MG63 (cell line): ENCODE measurements at places on chromosomes 2 and 18. TPM values are rescaled to one million over a fixed set of nuclear protein-coding genes. Genes with fewer than 3 reads are reported as not detected.

- no peak for DNase-seq
Measured at GRCh38 chr2:199677881-199678280, 173.1 kb downstream of the FTCDNL1 start.

DNA sequence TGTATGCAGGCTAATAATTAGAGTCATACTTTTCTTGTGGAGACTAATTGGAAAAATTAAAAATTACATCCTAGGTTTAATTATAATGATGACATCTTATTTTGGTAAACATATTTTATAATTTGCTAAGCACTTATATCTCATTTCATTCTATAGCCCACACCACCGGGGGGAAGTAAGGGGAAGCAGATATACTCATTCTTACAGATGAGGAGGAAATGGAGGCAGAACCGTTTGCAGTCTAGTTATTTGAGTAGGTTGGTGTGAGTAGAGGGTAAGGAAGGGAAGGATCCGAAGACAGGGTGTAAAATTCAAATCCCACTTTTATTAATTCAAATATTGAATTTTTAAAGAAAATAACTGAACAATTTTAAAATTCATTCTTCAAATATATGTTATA, 3.7 kb downstream of the ITGAV start:
- DNase-seq, result no peak

- DNase-seq, result peak; percentile 37
Measured at GRCh38 chr2:221807706-221808105, 235.6 kb upstream of the EPHA4 start.

DNA sequence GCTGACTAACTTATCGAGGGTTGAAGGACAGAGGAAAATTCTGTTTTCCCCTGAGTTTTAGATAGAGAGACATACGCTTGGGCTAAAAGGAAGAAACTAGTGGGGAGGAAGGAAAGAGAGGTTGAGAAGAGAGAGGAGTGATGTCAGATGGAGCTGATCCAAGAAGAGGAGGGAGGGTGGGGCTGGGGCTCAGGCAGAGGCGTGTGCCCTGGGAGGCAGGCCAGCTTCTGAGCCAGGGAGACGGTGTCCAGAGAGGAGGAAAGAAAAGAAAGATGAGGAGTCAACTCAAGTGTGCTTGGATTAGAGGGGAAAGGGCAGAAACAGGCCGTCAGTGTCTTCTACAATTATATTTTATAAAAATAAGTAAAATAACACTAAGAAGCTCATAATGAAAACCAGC, 56.2 kb downstream of the EMILIN2 start:
- DNase-seq, result peak; percentile 81

DNA sequence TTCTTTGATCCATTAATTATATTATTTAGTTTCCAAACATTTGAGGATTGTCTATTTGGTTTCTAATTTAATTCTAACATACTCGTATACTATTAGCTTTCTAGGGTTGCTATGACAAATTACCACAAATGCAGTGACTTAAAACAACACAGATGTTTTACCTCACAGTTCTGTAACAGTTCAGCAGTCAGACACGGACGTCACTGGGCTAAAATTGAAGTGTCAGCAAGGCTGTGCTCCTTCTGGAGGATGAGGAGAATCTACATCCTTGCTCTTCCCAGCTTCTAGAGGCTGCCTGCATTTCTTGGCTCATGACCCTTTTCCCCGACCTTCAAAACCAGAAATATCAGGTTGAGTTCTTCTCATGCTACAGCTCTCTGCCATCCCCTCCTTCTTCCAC, 117.6 kb downstream of the TFCP2L1 start:
- no peak for DNase-seq

DNA sequence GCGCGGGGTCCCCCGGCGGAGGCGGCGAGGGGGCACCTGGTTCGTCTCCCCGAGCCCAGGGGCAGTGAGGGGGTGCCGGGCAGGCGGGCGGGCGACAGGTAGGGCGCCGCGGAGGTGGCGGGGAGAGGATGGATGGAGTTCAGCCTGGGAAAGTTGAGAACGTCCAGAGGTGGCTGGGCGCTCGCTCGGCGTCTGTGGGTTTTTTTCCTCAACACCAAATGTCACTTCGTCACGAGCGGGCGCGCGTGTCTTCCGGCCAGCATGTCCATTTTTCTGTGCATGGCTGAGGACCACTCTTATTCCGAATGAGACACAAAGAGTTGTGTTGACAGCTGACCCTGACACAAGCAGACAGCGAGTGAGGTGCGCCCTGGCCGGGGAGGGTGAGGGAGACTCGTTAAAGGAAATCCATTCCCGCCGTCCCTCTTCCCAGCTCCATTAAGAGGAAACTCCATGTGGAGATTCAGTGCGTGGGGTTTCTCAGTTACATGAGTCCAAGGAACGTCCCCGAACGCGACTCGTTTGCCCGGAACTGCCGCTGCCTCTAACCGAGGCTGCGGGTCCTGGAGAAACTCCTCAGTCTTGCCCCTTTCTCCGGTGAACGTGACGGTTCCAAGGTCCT, 859 bp downstream of the GREB1L start:
- DNase-seq, result no peak

DNA sequence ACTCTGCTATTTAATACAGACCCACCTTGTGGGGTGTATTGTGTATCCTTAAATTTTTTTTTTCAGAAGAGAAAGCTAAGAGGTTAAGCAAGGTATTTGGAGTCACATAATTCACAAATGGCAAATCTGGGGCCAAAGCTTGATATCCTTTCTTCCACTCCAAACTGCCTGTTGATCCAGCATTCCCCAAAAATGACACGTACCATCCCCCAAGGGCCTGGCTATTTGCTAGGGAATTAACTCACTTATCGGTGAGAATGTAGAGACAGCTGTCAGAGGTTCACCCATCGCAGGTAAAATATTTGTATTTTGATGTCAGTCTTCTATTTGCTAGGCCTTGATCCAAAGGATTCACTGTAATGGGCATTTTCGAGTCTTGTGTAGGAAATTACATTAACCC, 103.6 kb upstream of the FZD7 start:
- DNase-seq, result no peak

DNA sequence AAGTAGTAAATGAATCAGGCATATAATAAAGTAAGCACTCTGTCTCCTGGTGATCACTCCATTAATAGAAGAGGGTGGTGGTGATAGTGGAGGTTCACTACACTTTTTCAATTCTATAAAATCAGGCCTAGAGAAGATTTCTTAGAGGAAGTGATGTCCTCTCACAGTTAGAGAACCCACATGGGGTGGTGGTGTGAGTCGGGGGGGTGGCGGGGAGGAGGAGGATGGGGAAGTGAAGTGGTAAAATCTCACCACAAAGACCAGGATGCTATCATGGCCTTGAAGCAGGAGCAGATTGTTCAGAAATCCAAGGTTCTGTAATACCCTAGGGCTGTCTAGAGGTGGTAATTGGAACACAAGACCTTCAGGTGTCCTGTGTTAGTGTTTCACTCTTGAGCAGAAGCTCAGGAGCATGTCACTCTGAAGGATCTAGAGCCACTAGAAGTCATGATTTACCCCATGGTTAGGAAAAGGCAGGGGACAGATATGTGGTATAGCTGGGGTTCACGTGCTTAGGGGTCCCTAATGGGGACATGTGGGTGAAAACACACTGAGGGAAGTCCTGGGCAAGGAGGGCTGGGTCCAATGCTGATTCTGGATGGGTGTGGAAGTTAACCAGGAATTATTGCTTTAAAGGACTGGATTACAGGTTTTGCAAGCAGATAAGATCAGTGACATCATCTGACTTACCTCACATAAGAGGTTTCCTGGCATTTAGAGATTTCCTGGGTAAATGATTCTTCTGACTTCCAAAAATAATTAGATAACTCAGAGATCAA, 31.0 kb downstream of the RNF125 start:
- no peak for DNase-seq

DNA sequence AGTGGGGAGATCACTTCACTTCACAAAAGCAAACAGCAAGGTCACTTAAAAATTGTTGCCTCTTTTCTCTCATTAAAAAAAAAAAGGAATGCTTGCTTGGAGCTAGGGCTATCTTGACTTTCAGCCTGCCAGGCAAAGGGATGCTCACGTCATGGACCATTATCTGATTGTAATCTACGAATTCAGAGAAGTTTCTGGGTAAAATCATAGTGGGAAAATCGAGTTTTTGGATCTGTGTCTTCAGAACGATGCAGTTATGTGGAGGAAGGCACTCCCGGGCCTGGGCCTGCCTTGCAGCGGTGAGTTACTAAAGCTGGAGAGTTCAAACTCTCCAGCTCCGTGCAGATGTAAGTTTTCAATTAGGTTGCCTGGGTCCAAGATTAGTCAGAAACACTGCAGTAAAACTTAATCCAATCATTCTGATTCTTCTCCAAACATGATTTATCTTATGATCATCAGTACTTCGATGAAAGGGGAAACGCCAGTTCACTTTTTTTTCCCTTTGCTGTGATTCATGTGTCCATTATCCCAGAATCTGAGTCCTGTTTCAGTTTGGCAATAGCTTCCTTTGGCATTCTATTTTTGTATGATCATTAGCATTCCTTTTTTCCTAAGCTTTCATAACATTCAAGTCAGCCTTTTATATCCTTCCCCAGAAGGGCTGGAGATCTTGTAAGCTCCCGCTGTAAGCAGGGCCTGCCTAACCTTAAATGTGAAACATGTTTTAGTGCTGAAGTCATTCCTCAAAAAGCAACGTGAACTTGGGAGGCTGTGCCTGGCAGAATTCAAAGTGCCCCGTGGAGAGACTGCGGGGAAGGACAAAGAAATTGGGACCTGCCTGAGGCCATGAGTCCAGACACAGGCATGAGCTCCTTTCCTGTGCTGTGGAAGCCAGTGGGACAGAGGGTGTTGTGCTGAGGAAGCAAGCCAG, 119.3 kb upstream of the TWIST2 start:
- peak; percentile 83 for DNase-seq

GRCh38 chr2:220147161-220148038, 520.0 kb downstream of the SLC4A3 start:
- DNase-seq, result peak; percentile 68

- DNase-seq, result no peak
Measured at GRCh38 chr2:161355983-161356382, 47.8 kb downstream of the PSMD14 start.

DNA sequence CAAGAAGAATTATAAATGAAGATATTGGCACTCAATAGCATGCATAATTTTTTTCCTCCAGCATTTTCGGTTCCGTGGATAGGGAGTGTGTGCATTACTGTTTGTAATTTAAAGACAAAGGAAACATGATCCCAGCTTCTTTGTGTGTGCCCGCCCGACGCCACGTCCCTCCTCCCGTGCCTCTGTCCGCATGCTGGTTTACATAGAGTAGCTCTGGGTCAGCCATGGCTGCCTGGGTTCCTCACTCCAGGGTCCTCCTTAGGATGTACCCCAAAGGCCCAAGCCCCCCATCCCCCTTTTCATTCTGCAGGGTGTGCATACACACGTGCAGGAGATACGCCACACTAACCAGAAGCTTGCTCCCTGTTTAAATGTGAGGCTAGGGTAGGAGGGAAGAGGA, 214.7 kb downstream of the KLHL29 start:
- no peak for DNase-seq

- DNase-seq, result no peak
Measured at GRCh38 chr2:70930371-70931329, 5.0 kb upstream of the ATP6V1B1 start.

DNA sequence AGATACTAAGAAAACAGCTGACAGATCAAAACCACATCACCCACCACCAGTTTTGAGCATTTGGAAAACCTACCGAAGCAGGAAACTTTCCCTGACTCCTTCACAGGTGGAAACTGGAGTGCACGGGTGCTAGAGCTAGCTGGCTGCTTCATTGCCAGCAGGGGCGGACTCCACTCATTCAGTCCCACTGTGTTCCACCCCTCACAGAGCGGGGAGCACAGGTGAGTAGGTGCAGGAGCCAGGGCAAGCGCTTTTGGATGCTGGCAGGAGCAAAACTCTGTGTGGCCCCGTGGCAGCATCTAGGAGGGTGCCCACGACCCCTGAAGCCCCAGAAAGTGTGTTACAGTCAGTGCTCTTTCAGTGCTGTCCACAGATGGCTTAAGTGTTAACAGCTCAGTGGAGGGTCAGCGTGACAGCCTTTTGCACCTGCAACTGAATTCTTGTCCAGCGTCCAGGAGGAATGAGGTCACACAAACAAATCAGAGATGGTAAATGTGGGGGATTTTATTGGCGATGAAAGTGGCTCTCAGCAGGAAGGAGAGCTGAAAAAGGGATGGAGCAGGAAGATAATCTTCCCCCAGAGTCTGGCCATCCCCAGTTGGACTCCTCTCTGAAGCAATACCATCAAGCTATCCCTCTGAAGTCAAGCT, 71.1 kb downstream of the TMEM163 start:
- no peak for DNase-seq

DNA sequence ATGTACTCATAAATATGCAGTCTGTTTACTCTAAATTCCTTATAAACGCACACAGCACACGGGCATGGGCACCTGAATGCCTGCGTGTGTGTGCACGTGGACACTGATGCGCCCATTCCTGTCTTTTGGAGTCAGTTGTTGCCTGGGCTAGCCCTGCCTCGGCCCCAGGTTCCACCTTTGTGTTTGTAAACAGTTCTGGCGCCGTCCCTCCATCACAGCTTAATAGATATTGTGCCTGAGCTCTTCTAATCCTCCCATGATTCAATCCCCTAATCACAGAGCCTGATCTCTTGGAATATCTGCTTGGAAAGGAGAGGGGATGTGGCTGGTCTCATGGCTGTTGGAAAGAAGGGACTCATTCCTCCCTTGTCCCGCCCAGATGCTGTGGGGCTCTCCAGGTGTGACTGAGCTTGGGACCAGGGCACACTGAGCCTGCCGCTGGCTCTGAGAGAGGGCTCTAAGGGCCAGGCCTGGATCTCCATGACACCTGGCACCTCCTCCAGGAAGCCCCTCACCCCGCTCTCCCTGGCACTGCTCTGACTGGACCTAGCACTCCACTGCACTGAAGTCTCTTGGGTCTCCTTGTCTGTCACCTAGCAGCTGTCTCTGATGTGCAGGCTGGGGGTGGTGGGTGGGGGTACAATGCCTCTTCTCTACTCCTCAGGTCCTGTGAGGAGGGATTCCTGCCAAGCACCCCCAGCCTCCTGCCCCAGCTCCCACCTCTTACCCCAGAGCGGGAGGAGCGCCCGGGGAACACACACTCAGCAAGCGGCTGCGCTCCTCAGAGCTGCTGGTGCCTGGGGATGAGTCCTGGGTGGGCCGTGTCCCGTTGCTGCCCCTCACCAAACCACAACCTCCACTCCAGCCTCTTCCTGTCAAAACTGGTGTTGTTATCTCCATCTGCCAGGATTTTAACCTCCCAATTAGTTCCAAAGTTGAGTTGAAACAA, 181.3 kb downstream of the INHBB start:
- no peak for DNase-seq

GRCh38 chr2:240810199-240810598, 9.8 kb downstream of the KIF1A start:
- no peak for DNase-seq

Gene COBLL1
- 0.89 and 21.0 TPM in 2 replicates for total RNA-seq

Gene CDK15
- 2.7 and 6.5 TPM in 2 replicates for total RNA-seq

Gene CTNNA2
- not detected in 2 replicates for total RNA-seq

Gene TCF23
- not detected in 2 replicates for total RNA-seq

Gene ACKR3
- 15.6 and 19.0 TPM in 2 replicates for total RNA-seq

Gene PARD3B
- total RNA-seq, result 4.5 and 6.2 TPM in 2 replicates

Gene FAM228A
- total RNA-seq, result not detected in 2 replicates

Gene NT5DC4
- not detected in 2 replicates for total RNA-seq

Gene GRB14
- total RNA-seq, result 1.1 and 1.4 TPM in 2 replicates
